ENCODE measurements at places on chromosomes 12 and 14. TPM values are rescaled to one million over a fixed set of nuclear protein-coding genes. Genes with fewer than 3 reads are reported as not detected.

DNA sequence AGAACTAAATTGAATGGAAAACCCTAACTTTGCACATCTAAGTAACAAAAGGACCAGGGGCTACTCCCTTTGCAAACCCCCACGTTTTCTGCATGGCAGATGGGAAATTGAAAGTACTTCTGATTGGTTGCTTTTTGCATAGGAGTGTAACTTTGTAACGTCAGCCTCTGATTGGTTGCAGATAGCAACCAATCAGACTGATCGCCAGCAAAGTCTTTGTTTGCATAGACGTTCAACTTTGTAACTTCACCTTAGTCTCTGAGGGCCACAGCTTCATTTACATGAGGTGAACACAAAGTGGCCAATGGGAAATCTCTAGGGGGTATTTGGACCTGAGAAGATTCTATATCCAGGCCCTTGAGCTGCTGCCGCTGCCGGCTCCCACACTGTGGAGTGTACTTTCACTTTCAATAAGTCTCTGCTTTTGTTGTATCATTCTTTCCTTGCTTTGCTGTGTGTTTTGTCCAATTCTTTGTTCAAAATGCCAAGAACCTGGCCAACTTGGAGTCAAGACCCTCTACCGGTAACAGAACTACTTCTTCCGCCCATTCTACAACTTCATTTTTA lies 102.5 kb upstream of the PRICKLE1 start:
- peak; percentile 30 for DNase-seq

DNA sequence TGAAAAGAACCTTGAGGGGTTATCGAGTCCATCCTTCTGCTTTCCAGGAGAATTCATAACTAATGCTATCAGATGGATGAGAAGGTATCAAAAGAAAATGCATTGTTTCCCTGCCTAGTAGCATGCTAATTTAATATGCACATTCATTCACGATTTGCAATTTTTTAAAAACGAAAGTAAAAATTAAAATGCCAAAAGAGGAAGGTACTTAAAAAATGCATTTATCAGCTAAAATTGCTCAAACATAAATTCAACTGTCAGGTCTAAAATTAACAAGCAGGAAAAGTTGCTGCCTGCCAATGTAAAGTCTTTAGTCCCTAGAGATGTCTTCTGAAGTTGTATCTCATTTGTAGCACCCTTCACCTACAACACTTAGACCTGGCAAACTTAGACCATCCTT lies 7.9 kb downstream of the ATF7 start:
- no peak for DNase-seq

DNA sequence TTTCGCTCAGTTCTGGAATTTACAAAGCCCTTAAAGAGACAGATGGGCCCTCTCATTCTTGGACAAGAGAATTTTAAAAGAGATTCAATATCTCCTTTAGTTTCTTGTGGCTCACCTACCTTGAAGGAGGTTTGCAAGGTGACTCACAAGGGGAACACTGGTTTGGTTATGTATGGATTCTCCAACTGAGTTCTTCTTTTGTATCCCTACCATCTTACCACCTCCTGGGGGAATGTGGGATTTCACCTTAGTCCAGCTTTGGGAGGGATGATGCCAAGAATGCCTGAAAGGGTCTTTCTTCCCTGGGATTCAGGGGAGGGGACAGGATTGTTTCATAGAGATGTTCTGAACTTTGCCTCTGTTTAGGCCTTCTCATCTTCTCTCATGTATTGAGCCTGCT lies 3.7 kb downstream of the PPP4R4 start:
- DNase-seq = no peak

GRCh38 chr14:33908540-33909223 lies 42.2 kb downstream of the EGLN3 start:
- DNase-seq = peak; percentile 82

DNA sequence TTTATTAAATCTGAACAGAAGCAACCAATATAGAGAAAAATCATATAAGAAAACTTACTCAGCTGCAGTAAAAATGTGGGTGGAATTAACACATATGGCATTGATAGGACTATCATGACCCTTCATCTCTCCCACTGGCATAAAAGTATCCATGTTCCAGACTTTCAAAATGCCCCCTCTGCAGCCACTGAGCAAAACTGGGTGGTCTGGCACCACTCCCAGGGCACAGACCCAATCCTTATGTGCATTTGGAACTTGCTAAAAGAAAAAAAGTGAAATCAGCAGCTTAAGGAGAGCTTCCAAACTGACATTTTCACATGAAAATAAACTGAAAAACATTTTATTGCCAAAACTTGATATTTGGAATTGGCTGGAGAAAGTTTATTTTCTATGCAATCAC lies 141.5 kb downstream of the KIF21A start:
- no peak for DNase-seq

DNA sequence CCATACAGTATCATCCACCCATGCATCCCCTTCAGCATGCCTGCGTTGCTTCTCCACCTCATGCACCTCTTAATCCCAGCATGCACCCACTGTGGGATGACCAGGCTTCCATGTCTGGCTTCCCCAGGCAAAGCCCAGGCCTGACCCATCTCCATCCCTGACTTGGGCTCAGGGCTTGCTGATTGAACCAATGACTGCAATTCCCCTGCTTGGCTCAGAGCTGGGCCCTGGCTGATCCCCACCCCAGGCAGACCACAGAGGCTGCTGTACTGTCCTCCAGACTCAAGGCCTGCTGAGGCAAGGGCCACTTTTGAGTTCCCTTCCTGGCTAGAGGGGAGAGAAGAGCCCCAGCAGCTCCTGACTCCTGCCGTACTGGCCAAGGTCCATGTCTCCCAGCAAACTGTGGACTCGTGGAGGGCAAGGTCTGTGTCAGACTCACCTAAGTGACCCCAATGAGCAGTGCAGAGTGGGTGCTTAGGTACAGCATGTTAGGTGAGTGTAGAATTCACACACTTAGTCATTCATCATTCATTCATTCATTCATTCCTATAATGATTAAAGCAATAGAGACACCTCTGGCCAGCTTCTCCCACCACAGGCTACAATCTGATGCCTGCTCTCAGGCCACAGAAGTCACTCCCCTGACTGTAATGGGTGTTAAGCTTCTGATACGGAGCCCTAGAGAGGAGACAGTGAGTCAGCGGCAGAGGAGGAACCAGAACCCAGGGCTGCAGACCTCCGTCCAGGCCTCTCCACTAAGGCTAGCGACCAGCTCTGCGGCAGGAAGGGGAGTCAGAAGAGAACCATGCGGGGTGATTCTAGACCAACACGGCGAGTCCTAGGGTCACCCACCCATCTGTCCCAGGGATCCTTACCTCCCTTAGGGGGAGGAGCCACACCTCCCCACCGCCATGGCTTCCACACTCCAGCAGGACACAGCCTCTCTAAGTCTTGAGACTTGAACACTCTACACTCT lies 2.9 kb downstream of the BEGAIN start:
- DNase-seq = no peak

DNA sequence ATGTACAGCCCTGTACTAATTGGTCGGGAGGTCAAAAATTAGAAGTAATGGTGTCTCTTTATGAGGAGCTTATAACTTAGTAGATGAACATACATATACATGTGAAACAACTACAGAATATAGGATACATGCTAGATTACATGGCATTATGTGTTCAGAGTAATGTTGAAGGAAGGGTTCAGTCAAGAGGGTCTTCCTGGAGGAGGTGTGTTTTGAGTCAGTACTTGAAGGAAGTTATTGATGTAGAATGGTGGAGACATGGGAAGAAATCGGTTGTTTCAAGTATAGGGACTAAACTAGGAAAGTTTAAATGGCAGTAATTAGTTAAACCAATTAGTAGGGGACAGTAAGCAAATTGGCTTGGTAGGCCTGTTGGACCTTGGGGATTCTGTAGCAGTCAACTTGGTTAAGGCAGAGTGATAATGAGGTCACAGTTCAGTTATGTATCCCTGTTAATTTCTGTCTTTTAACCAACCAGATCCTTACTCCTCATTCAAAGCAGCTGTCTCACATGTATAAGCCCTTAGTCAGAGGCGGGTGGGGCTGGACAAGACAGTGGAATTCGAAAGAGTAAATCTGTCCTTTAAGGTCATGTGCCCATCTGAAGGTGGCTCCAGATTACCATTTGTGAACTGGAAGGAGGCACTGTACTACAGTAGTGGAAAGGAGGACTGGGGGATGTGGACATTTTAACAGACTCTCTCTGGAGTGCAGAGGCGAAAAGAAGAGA lies 3.5 kb upstream of the ANKRD52 start:
- peak; percentile 71 for DNase-seq

The ATP2B1 gene
- total RNA-seq = 117 TPM

The SYCP3 gene
- 0.15 TPM for total RNA-seq

The DPF3 gene
- total RNA-seq = 3.0 TPM

The GLS2 gene
- total RNA-seq = 1.6 TPM

The ACOT6 gene
- not detected for total RNA-seq

The PRPH gene
- not detected for total RNA-seq

The ZNF605 gene
- 5.0 TPM for total RNA-seq
